ENCODE measurements at places on chromosomes 12 and 14. TPM values are rescaled to one million over a fixed set of nuclear protein-coding genes. Genes with fewer than 3 reads are reported as not detected.

NKX2-1 gene
- not detected for total RNA-seq

TCL1B gene
- total RNA-seq = not detected

CACNA2D4 gene
- total RNA-seq = 0.99 TPM

ENDOU gene
- 0.17 TPM for total RNA-seq

CCDC175 gene
- total RNA-seq = not detected

CMA1 gene
- not detected for total RNA-seq

IL22 gene
- not detected for total RNA-seq

TESPA1 gene
- total RNA-seq = not detected

GLIPR1L1 gene
- total RNA-seq = not detected

SCNN1A gene
- 0.26 TPM for total RNA-seq

GPR137C gene
- 0.51 TPM for total RNA-seq

NOVA1 gene
- 5.1 TPM for total RNA-seq

HOXC6 gene
- 0.17 TPM for total RNA-seq

NPFF gene
- total RNA-seq = not detected

LDHB gene
- total RNA-seq = 628 TPM

KRT77 gene
- total RNA-seq = not detected

RPGRIP1 gene
- total RNA-seq = under 0.01 TPM

FANCM gene
- total RNA-seq = 3.1 TPM

SIX6 gene
- total RNA-seq = not detected

KLRG1 gene
- 1.0 TPM for total RNA-seq

GPX2 gene
- total RNA-seq = not detected

ACVRL1 gene
- total RNA-seq = 20.8 TPM

PDZRN4 gene
- not detected for total RNA-seq

AJUBA gene
- 57.0 TPM for total RNA-seq

FSCB gene
- not detected for total RNA-seq

CPNE6 gene
- not detected for total RNA-seq

MYF5 gene
- not detected for total RNA-seq

BCL2L14 gene
- not detected for total RNA-seq

BCL2L2 gene
- 17.2 TPM for total RNA-seq

TMEM253 gene
- not detected for total RNA-seq

ARMH4 gene
- total RNA-seq = 6.3 TPM

GDF11 gene
- 4.3 TPM for total RNA-seq

TTC8 gene
- 27.5 TPM for total RNA-seq

KCNC2 gene
- not detected for total RNA-seq

CLBA1 gene
- 8.0 TPM for total RNA-seq

OR6C2 gene
- not detected for total RNA-seq

LRRC10 gene
- not detected for total RNA-seq

MAP1LC3B2 gene
- total RNA-seq = 1.2 TPM

PAN2 gene
- 18.5 TPM for total RNA-seq

PPP4R3A gene
- 88.0 TPM for total RNA-seq

TARBP2 gene
- total RNA-seq = 39.3 TPM

LRFN5 gene
- total RNA-seq = 3.6 TPM

MYL2 gene
- not detected for total RNA-seq

ANHX gene
- not detected for total RNA-seq

MUCL1 gene
- not detected for total RNA-seq

KRT83 gene
- not detected for total RNA-seq

TEX22 gene
- 0.51 TPM for total RNA-seq

C12orf56 gene
- total RNA-seq = 0.77 TPM

C1QL4 gene
- total RNA-seq = 0.17 TPM

TSPAN11 gene
- 2.6 TPM for total RNA-seq

DGLUCY gene
- total RNA-seq = 41.9 TPM

BBOF1 gene
- total RNA-seq = 4.4 TPM

A2M gene
- 239 TPM for total RNA-seq

RND1 gene
- under 0.01 TPM for total RNA-seq
